Retina (tissue), 1 donor: ENCODE measurements at places on chromosomes 16 and 17.

DNA sequence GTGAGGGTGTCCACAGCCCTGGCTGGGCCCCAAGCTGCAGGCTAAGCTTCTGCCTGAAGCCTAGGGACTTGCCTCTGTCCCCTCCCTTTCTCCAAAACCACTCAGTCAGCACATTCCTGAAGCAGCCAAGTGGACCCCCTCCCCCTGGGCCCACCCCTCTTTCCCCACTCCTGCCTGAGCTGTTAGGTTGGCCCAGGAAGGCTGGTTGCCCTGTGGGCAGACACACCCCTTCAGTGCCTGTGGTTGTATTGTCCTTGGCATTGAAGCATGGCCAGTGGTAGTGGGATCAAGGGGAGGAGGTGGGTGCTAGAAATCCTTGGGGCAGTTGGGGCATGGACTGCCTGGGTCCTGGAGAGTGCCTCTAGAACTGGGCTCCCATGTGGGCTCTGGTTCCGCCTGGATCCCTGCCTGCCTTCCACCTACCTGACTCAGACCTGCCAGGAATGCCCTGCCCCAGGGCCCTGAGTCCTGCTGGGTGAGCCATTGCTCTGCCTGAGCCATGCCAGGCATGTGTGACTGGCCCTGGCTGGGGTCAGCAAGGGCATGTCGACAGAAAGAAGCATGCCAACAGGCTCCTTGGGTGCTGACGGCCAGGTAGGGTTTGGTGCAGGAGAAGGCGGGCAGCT, 2.1 kb downstream of the TRAF4 start:
- DNase-seq: no peak

DNA sequence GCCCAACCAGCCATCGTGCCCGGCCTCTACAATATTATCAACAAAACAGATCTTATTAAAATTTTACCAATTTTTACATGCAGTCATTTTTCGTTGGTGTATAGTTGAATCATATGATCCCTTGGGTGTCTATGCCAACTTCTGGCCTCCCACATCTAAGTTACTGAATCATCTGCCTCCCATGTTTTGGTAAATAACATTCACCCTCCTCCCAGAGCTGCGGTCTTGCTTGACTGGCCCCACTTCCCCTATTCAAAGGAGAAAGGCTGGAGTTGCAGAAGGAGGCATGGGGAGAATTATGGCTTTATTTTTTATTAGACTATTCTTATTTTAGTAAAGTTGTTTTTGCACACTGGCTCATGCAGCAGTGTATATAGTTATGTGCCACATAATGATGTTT, 18.5 kb upstream of the CCL23 start:
- no peak for DNase-seq

- DNase-seq: no peak
Observed at GRCh38 chr17:77308861-77309726, 168.3 kb downstream of the SEC14L1 start.

GRCh38 chr16:27483088-27483437, 66.7 kb downstream of the GTF3C1 start:
- DNase-seq: no peak

DNA sequence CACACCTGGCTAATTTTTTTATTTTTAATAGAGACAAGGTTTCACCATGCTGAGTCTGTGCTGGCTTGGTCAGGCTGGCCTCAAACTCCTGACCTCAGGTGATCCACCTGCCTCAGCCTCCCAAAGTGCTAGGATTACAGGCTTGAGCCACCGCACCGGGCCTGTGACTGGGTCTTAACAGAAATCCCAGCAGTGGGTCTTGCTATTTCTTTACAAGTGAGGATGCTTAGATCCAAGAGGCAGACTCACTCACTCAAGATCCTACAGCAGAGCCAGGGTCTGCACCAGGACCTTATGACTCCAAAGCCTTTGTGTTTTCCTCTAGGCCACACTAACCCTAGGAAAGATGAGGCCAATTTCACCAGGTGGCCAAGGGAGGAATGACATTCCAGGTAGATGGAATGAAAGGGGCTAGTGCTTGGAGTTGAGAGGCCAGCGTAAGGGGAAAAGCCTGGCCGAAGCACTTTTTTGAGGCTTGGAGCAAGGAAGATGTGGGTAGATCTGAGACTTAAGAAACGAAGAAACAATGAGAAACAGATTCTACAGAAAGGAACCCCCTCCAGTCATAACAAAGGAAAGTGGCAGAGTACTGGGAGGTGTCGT, 5.7 kb upstream of the STAT5A start:
- no peak for DNase-seq

- no peak for DNase-seq
Observed at GRCh38 chr17:73713136-73713535, 68.9 kb upstream of the SDK2 start.

- DNase-seq: no peak
Observed at GRCh38 chr17:4033751-4034251, 69.6 kb upstream of the ATP2A3 start.

GRCh38 chr17:32936894-32937500, 9.0 kb downstream of the TMEM98 start:
- DNase-seq: peak; percentile 86

DNA sequence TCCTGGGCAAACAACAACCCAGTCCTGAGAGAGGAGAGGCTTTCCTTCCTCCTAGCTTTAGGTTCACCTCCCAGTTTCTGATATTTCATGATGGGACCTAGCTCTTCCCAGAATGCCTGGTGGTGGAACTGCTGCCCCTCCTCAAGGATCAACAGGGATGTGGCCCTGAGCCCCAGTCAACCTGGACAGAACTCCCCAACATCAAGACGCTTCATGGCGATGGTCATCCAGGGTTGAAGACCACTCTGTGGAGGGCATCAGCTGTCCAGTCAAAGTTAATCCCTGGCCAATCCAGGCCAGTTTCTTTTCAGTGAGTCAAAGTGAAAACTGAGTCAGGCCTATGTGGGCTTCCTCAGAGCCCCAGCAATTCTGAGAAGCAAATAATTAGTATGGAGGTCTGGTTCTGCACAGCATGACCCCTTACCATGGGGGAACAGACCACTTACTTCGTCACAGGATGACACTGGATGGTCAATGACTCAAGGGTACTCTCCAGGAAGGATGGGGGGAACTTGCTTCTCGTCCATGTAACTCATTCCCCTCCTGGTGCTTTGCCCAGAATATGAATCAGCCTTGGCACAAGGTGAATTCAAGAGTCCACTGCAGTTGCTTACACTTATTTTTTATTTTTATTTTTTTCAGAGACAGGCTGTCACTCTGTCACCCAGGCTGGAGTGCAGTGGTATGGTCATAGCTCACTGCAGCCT, 14.7 kb upstream of the XYLT2 start:
- no peak for DNase-seq

DNA sequence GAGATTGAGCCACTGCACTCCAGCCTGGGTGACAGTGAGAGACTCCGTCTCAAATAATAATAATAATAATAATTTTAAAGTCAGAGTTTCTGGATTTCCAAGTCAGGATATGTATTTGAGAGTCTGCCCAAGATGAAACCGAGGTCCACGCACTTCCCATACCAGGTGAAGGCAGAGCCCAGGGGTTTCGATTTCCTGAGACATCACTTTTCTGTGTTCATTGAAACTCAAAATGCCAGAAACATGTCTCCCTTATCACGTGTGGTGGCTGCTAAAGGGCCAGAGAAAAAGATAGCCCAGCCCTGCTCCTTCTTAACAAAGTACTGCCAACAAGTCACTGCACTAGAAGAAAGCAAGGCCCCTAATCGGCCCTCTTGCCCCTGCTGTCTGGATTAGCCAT, 9.8 kb upstream of the RNF157 start:
- DNase-seq: no peak

DNA sequence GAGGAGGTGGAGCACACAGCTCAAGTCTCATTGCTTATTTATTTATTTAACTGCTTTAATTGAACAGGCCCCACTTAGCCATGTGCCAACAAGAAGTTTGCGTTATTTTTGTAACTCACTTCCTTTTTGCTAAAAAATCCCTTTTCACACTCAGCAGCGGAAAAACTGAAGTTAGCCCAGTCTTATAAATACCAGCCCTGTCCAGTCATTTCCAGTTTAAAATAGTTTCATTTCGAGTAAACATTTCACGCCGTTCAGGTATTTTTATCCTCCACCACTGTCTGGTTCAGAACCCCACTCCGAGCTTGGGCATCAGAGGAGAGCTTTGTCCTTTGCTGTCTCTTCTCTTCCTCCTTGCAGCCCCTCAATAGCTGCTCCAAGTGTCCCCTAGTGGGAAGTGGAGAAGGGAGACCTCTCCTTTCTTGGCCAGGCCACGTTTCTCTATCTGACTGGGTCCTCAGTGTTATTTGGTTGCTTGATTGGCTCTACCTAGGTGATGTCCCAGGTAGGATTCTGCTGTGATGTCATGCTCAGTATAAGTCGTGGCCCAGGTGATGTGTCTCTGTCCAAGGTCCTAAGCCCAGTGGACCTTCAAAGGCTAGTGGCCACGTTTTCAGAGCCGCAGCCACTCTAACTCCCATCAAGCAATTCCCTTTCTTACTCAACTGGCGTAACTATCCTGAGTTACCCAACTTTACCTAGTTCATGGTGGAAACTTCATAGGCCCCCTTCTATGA, 53.0 kb upstream of the GAS7 start:
- no peak for DNase-seq

- DNase-seq: no peak
Observed at GRCh38 chr16:70159355-70160348, 13.9 kb upstream of the CLEC18C start.

- no peak for DNase-seq
Observed at GRCh38 chr17:58728798-58729197, 26.9 kb upstream of the PPM1E start.

DNA sequence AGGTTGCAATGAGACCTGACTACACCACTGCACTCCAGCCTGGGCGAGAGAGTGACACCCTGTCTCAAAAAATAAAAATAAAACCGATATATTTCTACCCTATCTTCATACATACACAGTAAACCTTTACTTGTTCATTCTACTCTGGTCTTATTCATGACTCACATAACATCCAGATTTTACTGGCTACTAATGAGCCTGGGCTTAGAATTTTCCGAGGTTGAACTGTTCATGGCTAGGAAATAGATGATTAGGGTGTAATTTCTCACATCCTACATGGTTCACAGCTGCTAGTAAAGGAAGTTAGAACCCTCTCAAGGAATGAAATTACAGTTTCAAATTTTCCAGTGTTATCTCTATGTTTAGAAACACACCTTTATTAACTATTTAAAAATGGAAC, 14.7 kb downstream of the GSPT1 start:
- DNase-seq: no peak

GRCh38 chr16:50267651-50268050, 1.3 kb downstream of the ADCY7 start:
- DNase-seq: no peak

- DNase-seq: no peak
Observed at GRCh38 chr16:67951485-67951884, 7.6 kb upstream of the LCAT start.

- no peak for DNase-seq
Observed at GRCh38 chr17:34874478-34874877, 86.8 kb downstream of the CCT6B start.

GRCh38 chr17:67098006-67098405, 53.7 kb downstream of the CACNG1 start:
- no peak for DNase-seq

DNA sequence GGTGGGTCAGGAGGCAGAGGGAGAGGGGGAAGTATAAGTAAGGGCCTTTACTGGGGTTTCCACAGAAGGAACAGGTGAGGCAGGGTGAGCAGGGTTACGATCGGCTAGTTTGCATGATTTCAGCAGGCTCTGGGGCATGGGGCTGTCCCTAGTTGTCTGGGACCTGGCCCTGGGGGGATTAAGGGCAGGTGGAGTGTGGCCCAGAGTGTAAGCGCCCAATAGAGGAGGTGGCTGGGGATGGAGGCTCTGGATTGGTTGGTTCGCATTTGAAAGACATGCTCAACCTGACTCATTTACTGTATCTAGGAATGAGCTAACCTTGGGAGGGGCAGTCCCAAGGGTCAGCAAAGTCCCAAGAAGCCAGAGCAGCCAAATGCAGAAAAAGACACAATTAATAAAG, 230.3 kb downstream of the MAP2K4 start:
- no peak for DNase-seq

- peak; percentile 36 for DNase-seq
Observed at GRCh38 chr17:40065769-40066510, 3.2 kb downstream of the THRA start.

DNA sequence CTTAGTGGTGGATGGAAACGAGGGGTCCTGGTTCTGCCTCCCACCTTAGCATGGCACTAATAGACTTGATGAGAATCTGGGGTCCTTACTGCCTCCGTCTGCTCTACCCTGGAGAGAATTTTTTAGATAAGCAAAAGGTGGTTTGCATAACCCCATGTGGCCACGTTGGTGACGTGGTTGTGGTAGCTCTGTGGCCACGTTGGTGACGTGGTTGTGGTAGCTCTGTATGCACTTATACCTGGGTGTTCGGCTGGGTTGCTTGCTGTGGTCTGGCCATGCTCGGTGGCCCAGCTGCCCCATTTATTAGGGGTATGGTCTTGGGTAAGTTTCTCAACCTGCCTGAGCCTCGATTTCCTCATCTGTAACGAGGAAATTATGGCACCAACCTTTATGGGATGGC, 13.0 kb downstream of the SPIRE2 start:
- DNase-seq: no peak

GRCh38 chr16:2810651-2811050, 6.4 kb upstream of the PRSS21 start:
- no peak for DNase-seq

DNA sequence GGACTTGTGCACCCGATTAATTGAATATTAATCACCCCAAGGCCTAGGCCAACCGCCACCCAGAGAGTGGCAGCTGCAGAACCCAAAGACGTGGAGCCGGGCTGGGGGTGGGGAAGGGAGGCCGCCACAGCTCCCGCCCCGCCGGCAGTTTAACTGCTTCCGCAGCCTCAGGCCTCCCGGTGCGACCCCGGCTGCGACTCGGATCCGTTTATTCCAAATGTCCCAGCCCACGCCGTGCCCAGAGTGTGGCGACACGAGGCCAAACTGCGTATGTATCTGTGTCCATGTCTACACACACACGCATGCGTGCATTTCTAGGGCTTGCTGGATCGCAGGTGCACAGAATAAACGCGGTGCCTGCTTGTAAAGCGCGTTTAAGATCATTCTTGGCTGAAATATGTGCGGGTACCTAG, 802 bp upstream of the TOB1 start:
- no peak for DNase-seq

DNA sequence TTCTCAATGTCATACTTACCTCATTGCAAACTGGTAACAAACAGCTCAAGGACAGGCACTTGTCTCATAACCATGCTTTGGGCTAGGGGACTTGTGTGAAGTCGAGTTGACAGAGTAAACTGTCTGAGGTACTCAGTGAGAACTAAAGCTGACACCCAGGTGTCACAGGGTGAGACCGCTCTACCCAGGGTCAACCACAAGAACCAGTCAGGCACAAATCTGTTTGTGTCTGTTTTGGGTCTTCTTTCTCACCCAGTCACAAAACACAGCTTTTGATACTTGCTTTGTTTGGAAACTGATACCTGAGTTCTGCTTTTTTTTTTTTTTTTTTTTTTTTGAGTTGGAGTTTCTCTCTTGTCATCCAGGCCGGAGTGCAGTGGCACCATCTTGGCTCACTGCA, 161.1 kb downstream of the STX8 start:
- no peak for DNase-seq

GRCh38 chr16:9657641-9658040, 524.6 kb downstream of the GRIN2A start:
- DNase-seq: no peak
